ENCODE measurements at places on chromosomes 1 and 21.
A peak's percentile ranks its signal among the peaks of the same experiment; 100 is the strongest.

DNA sequence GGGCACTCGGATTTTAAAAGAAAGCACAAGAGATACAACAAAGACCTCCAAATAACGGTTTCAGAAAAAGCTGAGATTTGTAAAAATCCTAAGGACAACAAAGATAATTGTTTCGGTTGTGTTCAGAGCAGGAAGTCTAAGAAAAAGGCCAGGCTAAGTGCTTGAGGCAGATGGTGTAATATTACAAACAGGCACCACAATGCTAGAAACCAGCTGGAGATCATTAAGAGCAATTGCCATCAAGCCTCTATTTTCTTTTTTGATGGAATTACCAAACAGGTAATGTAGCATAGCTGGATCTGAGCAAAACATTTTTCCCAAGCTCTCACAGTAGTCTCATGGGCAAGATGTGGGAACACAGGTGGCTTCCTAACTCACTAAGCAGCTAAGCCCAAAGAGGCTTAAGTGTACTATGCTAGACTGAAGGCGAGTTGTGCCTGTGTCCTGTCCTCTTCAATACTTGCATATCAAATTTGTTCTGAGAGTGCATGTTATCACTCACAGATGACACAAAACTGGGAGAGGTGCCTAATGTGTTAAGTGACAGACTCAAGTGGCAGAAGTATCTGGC, 161.6 kb downstream of the GLUL start:
- DNase-seq, result no peak

DNA sequence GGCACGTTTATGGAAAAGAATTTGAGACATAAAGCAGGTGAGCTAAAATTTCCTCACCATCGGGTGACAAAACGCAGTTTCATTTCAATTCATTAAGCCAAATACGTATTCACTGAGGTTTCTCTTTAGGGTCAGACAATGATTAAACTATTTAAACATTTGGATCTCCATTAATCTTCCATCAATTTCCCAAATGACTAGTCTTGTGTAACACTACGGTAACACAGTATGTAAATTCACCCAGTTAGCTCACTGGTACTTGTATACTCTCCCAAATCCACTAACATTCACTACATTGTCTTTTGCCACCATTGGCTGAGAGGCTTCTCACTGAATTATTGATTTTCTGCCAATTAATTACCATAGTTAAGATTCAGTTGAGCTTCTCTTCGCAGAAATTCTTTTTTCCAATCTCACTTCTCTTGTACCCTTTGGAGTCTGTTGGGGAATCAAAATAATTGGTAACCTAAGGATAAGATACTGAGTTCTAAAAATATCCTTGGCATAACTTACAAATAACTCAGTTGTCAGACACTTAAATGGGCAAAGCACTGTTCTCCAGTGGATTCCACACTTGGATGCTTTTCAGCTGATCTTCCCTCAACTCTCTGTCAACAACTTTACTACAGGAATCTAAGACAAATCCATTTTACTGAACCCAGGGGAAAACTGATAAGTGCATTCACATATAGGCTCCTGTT, 40.7 kb downstream of the SIPA1L2 start:
- no peak for DNase-seq

DNA sequence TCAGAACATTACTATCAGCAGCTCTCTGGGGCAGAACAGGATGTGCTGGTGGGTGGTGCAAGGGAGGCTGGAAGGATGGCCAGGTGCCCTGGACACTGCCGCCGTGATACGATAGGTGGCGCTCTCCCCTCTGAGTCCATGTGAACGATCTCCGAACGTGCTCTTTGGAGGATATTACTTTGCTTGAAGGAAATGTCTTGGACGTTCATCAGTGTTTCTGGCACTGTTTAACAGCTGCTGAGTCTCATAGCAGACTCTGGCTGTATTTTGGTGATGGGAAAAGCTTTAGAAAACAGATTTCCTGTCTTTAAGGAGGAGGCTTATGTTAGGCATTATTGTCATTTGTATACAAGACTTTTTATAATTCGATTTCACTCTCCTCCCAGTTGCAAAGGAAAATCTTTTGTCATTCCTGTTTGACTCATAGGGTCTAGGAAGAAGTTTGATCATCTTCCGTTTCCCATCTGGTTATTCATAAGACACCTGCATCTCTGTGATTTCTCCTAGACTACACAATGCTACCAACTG, 386.2 kb upstream of the ADGRL2 start:
- no peak for DNase-seq

- peak; percentile 86 for DNase-seq
These were observed 271.0 kb downstream of the TRABD2B start for GRCh38 chr1:47725992-47726855.

DNA sequence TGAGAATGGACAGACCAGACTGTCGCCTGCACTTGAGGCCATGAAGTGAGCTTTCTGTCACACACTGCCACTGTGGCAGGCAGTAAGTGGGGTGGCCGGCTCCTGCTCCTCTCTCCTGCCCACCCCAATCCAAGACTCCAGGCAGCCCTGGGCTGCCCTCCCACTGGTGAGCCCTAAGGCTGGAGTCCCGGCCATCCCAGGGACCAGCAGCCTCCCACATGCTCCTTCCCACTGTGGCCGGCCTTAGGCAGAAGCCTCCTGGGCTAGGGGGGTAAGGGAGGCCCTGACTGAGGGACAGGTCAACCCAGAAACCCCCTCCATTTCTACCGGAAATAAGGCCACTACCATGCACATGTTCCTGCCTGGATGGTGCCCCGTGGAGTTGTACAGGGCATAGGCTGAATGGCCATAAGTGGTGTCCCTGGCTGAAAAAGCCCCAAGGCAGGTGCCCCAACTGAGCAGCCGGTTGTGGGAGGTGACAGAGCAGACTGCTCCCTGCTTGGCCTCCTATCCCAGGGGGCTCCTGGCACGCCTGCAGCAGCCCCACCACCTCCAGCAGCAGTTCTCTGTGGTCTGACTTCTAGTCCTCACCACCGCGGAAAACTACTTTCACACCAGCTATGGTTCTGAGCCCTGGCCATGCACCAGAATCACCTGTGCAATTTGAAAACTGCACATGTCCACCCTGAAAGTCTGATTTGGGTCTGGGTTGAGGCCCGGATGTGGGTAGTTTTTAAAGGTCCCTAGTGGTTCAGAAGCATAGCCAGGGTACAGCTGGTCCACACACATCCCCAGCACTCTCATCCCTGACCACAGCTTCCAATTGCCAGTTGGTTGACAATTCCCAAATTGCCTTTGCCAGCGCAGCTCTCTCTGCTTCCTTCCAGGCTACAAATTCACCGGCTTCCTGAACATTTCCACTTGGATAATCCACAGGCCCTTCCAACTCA, 1.6 kb upstream of the ARTN start:
- no peak for DNase-seq

DNA sequence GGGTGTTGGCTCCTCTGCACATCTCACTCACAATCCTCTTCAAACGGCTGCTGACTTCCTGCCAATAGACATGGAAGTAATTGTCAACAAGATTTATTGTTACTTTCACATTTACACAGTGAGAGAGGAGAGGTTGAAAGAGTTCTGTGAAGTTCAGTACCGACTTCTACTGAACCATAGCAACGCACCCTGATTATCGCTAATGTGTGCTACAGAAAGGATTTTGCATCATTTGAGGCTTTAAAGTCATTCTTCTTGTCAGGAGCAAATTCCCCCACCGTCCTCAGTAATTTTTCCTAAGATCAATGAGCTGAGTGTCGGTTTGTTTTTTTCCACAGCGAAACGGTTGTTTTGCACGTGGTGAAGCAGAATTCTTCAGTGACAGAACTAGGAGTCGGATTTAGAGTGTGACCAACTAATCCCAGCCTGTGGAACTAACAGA, 361.0 kb downstream of the ADGRL2 start:
- no peak for DNase-seq

- DNase-seq, result no peak
These were observed 325.6 kb downstream of the RRAGC start for GRCh38 chr1:38533772-38534472.

DNA sequence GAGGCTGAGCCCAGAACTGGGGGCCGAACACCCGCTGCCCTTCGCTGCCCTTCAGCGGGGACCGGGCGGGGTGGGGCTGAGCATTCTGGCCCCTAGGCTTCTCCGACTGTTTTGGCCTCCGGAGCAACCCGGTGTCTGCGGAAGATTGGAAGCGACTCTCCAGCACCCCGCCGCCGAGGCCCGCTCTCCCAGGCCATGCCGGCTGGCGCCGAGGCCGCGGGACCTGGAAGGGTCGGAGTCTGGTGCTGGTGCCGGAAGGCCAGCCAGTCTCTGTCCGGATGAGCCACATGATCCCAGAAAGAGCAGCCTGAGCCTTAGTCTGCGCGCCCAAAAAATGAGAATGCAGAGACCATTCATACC, 272.0 kb downstream of the FOXD2 start:
- no peak for DNase-seq

GRCh38 chr1:32894681-32895080, 6.5 kb downstream of the TMEM54 start:
- DNase-seq, result peak; percentile 65

- no peak for DNase-seq
These were observed 142.5 kb downstream of the TIAM1 start for GRCh38 chr21:31201548-31201947.

- DNase-seq, result no peak
These were observed 8.2 kb downstream of the MEGF6 start for GRCh38 chr1:3603156-3603555.

DNA sequence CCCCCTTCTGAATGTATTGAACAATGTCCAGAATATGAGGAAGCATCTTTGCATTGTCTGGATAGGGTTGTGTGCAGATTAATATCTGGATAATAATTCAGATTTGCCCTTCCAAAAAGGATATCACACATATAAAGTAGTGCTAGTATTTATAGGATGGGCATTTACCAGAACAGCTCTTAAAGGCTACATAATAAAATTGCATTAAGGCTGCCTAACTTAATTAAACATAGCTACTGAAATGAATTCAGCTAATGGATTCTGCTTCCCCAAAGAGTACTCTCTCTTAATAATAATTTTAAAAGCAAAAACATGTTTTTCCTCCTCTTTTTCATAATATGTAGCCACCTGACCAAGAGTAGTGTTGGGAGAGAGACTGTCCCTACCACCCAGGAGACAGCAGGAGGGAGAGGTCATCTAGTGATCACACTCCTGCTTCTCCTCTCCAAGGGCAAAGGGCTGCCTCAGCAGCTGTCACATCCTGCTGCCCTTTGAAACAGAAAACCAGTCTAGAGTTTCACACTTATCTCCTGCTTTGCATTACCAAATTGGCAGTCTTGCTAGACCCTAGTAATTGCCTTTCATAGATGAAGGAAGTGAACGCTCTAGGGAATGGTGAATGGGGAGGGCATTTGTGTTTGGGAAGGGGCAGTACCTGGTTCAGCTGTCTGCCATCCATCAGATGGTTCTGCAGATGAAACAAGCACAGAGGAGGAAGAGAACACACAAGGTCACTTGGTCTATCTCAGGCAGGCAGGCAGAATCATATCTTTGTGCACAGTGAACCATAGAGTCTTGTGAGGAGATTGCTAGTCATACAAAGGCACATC, 29.3 kb upstream of the DDAH1 start:
- no peak for DNase-seq

DNA sequence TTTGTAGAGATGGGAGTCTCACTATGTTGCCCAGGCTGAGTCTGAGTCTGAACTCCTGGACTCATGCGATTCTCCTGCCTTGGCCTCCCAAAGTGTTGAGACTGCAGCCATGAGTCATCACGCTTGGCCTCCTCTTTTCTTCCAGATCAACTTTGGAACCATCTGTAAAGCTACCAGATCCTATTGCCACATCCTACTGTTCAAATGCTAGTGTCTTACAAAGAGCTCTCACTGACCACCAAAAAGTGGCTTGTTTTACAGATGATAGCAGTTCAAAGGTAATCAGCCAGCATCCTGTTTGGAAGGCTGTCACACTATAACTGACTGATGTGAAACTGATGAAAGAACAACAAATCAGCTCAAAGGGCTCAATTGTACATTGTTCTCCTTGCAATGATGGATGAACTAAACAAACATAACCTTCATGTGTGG, 221.6 kb downstream of the AKT3 start:
- no peak for DNase-seq

DNA sequence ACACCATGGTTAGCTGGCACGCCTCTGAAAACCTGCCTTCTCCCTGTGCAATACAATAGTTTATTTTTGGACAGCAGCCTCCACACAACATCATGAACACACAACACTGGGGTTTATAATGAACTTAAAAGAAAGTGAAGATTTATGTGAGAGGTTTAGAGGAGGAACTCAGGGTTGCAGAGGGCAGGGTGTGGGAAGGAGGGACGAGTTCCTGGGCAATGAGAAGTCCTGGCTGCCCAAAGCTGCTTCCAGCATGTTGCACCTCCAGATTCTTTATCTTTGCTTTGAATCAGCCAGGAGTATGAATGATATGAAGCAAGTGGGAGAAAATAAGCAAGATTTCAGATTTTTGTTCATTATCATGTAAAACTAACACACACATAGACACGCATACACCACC, 11.3 kb upstream of the LRRC8D start:
- no peak for DNase-seq

DNA sequence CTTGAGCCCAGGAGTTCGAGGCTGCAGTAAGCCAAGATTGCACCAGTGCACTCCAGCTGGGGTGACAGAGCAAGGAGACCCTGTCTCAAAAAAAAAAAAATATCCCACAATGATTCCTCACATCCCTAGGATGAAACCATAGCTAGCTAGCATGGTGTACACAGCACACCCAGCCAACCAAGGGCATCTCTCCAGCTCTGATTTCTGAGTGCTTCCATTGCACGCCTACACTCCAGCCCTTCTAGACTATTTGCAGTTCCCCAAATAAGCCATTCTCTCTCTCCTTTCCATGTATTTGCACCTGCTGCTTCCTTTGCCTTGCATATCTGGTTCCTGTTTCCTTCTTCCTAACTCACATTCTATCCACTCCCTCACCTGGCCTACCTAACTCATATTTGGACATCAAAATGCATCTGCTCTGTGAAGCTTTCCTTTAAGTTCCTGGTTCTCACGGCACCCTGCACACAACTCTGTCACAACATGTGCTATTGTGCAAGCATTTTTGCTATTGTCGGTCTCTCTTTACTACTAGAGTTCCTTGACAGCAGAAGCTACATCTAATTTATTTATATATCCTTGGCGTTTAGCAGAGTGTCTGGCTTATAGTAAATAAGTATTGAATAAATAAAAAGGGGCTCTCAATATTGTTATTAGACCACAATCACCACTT, 2.4 kb upstream of the ELAPOR1 start:
- no peak for DNase-seq

DNA sequence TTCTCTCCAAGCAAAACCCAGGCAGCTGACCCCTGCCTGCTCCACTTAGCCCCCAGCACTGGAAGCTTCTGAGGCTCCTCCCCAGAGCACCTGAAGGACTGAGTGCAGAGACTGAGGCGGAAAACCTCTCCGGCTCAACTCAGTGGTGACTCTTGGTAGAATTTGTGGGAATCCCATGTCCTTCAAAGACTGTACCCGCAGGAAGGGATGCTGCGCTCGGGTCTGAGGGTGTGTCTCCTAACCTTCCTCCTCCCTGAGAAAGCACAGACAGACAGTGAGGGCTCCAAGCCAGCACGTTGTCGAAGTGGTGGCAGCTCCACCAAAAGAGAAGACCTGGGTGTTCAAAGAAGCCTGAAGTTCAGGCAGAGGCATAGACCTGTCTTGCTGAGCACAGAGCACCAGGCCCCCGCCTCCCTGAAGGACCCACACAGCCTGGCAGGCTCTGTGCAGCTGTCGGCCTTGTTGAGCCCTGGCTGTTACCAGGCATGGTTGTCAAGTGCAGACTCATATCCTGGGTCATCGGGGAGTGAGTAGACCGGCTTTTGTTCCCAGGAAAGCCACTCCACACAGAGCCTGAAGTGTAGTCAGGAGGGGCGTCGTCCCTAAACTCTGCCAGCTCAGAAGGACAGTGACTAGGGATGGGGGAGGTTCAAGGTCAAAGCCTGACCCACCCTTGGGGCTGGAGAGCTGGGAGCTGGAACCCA, 36.7 kb downstream of the CSMD2 start:
- DNase-seq, result no peak

Measured in spleen (tissue), 13 donors.